ENCODE measurements at places on chromosomes 1 and 21.

- no peak for DNase-seq
- no peaks in the 10 kb centered on the region for H3K27me3 ChIP-seq
- no peaks in the 10 kb centered on the region for H3K36me3 ChIP-seq
- no peak overlapping the region for H3K27ac ChIP-seq
- H3K4me1 ChIP-seq: peaks cover 8% of the 10 kb centered on the region
- H3K4me3 ChIP-seq: no peak overlapping the region
Measured at GRCh38 chr1:30801771-30802198, 44.2 kb upstream of the LAPTM5 start.

- H3K27ac ChIP-seq: no peak overlapping the region
- no peak for DNase-seq
- H3K4me3 ChIP-seq: no peak overlapping the region
- no peaks in the 10 kb centered on the region for H3K4me1 ChIP-seq
Measured at GRCh38 chr21:43266534-43266933, 97.7 kb downstream of the CRYAA start.

GRCh38 chr1:57683037-57683942 lies 259.4 kb upstream of the DAB1 start:
- no peak for DNase-seq
- no peaks in the 10 kb centered on the region for H3K27me3 ChIP-seq
- H3K36me3 ChIP-seq: no peaks in the 10 kb centered on the region
- no peak overlapping the region for H3K4me3 ChIP-seq
- H3K4me1 ChIP-seq: no peaks in the 10 kb centered on the region
- H3K27ac ChIP-seq: no peak overlapping the region

- H3K4me3 ChIP-seq: no peak overlapping the region
- H3K36me3 ChIP-seq: no peaks in the 10 kb centered on the region
- H3K27ac ChIP-seq: no peak overlapping the region
Measured at GRCh38 chr1:68376441-68376840, 73.3 kb downstream of the RPE65 start.

GRCh38 chr1:23168079-23168444 lies 594 bp downstream of the LUZP1 start:
- peak overlapping the region; percentile 90 for H3K4me3 ChIP-seq
- no peak for DNase-seq
- no peaks in the 10 kb centered on the region for H3K4me1 ChIP-seq
- H3K27me3 ChIP-seq: no peaks in the 10 kb centered on the region
- H3K27ac ChIP-seq: no peak overlapping the region

DNA sequence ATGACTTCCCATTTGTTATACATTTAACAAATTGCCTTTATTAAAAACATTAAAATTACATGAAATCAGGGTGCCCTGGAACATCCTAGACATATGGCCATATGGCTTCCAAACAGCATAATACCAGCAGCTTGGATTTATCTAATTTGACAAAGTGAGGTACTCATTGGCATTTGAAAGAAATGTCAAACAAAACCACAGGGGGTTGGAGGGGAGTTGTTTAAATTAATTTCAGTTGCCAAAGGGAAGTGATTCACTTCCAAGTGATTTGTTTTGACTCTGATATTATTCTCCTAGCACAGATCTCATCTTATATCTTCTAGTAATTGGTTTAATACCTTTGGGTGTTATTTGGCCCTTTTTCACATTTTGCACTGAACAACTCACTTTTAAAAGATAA lies 24.5 kb upstream of the POU2F1 start:
- H3K4me3 ChIP-seq: no peak overlapping the region
- H3K27me3 ChIP-seq: no peaks in the 10 kb centered on the region
- H3K27ac ChIP-seq: no peak overlapping the region
- no peaks in the 10 kb centered on the region for H3K36me3 ChIP-seq
- no peak for DNase-seq
- H3K4me1 ChIP-seq: no peaks in the 10 kb centered on the region

- no peaks in the 10 kb centered on the region for H3K27me3 ChIP-seq
- no peaks in the 10 kb centered on the region for H3K36me3 ChIP-seq
- no peak overlapping the region for H3K4me3 ChIP-seq
- H3K4me1 ChIP-seq: no peaks in the 10 kb centered on the region
Measured at GRCh38 chr21:17250778-17251241, 262.0 kb upstream of the CXADR start.

- 0 out of 2 replicates have a peak, but pooled peaks cover 2% of the 10 kb centered on the region for H3K4me1 ChIP-seq
- H3K36me3 ChIP-seq: no peaks in the 10 kb centered on the region
- no peak overlapping the region for H3K27ac ChIP-seq
Measured at GRCh38 chr1:22930240-22930912, 42.3 kb downstream of the LACTBL1 start.

Measured in iPS DF 6.9 (cell line).